ENCODE measurements at places on chromosomes 7 and 10.

DNA sequence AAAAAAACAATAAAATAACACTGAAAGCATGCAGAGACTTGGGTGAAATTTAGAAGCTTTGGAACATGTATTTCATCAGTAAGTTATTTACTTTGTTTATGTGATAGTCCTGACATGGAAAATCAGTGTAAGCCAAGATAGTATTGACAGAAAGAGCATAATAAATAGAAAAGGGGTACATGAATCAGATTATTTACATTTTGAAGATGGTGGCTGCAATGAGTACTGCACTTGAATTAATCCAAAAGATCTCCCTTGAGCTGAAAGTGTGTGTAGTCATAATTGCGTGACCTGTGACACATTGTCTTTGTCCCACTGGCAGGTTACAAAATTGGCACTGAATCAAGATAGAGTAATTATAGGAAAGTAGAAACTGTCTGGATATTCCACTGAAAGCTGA, 562.9 kb downstream of the GFRA1 start:
- DNase-seq, result no peak

DNA sequence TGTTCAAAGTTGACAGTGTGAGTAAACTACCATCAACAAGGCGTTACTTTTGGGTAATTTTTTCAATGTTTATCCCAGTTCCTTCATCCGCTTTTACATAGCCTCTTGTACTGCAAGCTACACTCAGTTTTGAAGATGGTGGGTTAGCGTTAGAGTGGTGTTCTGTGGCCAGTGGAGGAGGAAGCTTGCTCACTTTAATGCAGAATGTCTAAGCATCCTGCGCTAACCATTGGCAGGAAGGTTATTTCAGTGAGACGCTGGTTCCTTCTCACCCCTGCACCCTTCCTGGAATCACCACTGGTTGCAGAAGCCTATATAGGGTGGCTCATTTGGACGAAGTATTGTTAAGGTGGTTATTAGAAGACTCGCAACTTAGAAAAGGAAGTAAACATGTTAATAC, 159.1 kb downstream of the CELF2 start:
- DNase-seq, result no peak

- DNase-seq, result no peak
These were observed 3.9 kb upstream of the HPS1 start for GRCh38 chr10:98450618-98451017.

- DNase-seq, result no peak
These were observed 107.0 kb downstream of the EVX1 start for GRCh38 chr7:27349621-27350020.

- DNase-seq, result no peak
These were observed 11.6 kb downstream of the ZFAND4 start for GRCh38 chr10:45660876-45661411.

Data from LNCaP clone FGC (cell line).